CD4-positive, alpha-beta T cell treated with Interleukin-4 for 1 hour (primary cell): ENCODE measurements at places on chromosomes 6 and 20.
A peak's percentile ranks its signal among the peaks of the same experiment; 100 is the strongest.

DNA sequence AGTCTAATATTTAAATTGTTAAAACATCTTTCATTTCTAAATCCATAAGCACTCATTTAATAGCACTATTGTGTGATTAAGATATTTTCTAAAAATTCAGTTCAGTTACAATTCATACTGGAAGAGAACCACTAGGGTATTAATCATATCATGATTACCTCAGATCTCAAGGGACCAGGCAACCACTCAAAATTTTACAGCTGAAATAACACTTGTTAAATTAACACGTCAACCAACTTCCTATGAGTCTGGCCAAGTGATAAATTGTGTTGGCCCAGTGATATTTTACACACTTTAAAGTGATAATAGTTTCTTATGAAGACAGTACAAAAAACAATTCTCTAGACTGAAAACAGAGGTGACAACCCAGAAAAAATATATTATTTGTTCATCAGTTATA lies 869.0 kb upstream of the ADGRB3 start:
- DNase-seq: no peak

DNA sequence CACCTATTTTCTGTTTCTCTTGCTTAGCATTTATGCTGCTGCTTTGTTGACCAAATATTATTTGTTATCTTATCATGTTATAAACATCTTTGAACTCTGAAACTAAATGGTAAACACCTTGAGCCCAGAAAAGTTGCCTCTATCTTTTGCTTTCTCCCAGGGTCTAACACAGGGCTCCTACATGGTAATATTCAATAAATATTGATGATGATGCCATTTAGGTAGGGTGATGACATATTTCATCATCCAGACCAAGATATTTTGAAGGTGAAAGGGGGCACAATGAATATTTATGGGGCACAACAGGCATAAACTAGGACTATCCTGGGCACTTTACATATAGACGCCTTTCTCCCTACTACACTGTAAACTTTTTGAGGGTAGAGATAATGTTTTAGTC lies 11.6 kb upstream of the ENPP4 start:
- no peak for DNase-seq

DNA sequence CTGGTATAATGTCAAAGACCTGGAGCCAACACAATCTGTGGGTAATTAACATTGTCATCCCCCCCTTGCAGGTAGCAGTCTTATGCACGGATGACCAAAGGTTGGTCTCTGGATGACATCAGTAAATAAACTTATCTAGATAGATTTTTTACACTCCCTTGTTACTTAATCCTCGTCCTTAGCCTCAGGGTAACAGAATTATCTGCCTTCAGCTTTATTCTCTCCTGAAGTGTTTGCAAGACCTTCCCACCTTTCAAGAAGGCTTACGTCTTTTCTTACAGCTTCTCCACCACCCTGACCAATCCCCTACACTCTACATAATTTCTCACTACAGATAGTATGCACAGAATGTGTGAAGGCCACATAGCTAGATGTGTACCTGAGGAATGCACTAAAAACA lies 434.8 kb upstream of the HTR1E start:
- no peak for DNase-seq

GRCh38 chr6:28980852-28981430 lies 24.2 kb downstream of the ZNF311 start:
- DNase-seq: peak; percentile 61

DNA sequence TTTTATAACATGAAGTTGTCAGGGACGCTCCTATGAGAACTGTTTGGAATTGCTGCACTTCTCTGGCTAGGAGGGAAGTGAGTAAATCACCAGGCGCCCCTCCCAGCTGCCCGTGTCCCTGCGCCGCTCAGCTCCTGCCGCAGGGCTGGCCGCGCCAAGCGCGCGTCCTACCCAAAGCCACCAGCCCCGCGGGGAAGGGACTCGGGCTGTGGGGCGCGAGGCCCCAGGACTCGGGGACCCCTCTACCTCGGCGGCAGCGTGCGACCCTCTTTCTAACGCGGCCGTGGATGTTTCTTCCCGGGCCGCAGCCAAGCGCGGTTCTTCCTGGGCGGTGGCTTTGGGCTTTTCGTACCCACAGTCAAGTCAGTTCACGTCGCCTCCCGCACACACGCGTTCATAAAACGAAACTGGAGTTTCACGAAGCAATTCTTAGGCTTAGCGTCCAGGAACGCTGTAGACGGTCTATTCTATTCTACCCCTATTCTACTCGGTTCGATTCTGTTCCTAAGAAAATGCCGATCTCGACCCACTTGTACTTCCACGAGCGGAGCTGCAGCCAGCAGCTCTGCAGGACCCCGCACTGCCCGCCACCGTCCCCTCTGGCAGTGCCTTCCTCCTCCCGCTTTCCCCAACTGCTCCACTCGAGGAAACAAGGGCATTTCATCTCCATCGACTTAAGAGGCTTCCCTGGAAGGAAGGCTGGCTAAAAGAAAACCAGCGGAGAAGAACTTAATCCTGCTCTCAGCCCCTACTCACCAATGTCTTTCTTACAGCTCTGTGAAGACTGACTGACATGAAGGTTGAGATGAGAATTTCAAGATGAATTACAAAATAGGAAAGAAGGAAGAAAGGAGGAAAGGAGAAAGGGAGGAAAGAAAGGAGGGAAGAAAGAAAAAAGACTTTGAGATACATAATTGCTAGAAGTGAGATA lies 15.4 kb downstream of the FOXC1 start:
- DNase-seq: no peak

- no peak for DNase-seq
These were observed 147.0 kb upstream of the SAMD5 start for GRCh38 chr6:147361311-147361981.

GRCh38 chr6:156185113-156185512 lies 592.1 kb upstream of the ARID1B start:
- no peak for DNase-seq

- no peak for DNase-seq
These were observed 72.3 kb downstream of the QKI start for GRCh38 chr6:163486821-163487220.

DNA sequence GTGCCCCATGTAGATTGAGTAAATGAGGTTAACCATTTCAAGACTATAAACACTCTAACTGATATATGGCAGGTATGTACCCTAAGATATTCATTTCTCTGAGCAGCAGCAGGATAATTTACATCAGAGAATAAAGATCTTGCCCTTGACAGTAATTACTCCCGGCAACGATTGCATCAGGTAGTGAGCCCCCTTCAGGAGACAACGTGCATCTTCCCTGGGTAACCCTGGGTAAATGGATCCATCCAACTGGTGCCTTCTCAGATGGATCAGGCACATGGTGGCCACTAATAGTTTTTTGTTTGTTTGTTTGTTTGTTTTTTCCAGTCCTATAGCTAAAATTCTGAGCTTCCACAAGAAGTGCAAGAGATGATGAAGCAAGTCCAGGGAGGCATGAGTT lies 469.4 kb upstream of the SLC35B3 start:
- no peak for DNase-seq

- no peak for DNase-seq
These were observed 87.1 kb upstream of the NT5E start for GRCh38 chr6:85362652-85363310.

DNA sequence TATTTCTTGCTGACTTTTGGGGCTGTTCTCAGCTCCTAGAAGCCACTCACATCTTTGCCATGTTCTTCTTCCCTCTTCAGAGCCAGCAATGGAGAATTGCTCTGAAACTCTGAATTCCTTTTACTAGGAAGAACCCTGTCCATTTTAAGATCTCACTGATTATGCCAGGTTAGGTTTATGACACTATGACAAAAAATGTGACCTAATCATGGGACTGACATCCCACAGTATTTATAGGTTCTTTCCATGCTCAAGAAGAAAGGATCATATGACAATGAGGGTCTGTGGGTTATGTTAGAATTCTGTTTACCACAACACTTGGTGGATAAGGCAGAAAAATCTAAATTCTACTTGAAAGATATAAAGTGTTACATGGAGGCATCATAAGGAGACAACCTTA lies 263.3 kb upstream of the CITED2 start:
- DNase-seq: no peak

GRCh38 chr6:94217836-94218235 lies 798.5 kb upstream of the EPHA7 start:
- DNase-seq: no peak

DNA sequence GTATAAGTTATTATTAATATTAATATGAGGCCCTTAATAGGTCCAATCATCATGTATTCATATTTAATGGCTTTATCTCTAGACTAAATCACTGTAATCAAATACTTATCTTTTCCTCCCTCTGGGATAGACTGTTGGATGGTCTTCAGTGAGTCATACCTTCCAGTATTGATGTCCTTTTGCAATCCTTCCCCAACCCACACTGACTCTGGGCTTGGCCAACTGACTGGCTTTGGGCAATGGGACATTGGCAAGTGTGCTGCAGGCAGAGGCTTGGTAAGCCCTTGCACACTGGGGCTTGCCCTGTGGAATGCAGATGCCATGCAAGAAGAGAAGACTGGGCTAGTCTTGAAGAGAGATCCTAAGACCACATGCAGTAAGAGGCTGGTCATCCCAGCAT lies 136.6 kb downstream of the CCDC170 start:
- DNase-seq: no peak

DNA sequence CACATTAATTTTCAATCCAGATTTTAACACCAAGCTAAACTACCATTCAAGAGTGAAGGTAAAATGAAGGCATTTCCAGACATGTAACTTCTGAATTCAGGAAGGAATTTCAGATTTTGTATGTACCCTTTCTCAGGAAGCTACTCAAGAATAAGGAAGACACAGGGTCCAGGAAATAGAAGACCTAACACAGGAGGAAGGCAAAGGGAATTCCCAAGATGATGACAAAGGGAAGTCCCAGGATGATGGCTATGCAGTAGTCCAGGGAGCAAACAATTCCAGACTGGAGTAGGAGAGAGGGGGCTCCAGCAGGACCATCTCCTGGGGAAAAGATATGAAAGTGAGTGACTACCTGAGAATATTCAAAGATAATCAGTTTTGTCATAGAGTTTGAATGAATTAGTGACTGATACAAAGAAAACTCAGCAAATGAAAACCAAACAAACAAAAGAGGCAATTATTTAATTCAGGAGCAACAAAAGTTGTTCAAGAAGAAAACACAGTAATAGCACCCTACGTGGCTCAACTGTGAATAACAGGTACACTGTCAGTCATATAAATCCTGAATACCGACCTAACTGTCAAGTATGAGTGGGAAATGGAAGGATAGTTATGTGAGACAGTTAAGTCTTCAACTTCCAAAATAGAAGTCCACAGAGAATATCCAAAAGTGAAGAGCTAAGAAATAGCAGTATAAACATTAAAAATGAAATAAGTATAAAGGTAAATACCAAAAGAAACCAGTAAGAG lies 4.0 kb downstream of the RNF24 start:
- DNase-seq: no peak

- no peak for DNase-seq
These were observed 35.2 kb downstream of the SPATA2 start for GRCh38 chr20:49880177-49880576.

DNA sequence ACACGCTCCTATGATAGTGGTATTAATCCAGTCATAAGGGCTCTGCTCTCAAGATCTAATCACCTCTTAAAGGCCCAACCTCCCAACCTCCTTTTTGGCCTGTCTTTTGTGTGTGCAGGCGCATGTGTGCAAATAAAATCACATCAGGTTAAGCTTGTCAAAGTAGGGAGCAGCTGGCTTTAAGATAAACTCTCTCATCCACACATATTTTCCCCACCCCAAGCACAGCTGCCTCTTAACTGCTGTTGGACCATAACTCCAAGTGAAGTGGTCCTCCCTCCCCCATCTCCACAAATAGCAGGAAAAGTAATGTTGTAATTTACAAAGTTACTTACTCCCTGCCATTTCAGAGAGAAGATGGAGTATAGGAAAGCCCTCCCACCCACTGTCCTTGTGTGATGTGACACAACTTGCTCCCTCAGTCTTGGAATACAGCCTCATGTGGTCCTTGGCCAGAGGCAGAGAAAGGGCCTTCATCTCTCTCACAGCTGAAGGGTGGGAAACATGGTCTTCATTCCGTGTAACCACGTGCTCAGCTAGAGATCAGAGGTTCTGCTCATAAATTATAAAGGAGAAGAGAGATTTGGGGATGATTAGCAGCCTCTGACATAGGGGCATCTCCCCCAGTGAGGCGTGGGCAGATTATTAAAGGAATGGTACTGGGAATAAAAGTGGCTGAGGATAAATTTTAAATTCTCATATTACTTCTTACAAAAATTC lies 74.8 kb upstream of the TPD52L1 start:
- DNase-seq: no peak

DNA sequence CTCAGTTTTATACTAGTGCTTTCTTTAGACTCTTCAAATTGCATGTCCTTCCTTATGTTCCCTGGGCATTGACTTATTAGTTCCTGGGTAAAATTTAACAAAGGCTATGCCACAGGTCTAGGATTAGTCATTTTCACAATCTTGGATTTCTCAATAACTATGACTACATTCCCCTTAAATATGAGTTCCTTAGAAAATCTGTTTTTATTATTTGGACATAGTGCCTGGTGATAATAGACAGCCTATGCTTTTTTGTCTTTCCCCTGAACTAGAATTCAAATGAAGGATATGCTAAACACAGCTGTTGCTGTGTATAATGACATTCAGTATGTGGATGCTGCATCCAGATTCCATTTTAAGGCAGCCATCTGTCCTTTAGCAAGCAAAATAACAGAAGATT lies 1252.8 kb upstream of the GJE1 start:
- no peak for DNase-seq

DNA sequence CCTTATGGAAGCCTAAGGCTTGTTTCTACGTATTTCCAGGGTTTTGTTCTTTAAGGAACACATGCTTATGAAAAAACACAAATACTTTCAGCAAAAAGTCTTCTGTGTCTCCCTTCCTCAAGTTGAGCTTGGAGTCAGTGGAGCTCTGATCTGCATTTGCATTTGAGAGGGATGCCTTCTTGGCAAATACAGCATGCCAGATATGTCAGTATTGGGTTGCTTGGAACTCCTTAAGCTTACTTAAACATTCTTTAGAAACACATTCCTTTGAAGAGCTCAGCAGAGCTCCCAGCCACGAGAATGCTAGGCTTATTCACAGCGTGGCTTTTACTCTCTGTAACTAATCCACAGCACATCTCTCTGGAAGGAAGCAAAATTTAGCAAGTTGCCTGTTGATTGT lies 68.3 kb downstream of the ANKRD6 start:
- no peak for DNase-seq

GRCh38 chr6:77040568-77041195 lies 422.6 kb downstream of the HTR1B start:
- no peak for DNase-seq

DNA sequence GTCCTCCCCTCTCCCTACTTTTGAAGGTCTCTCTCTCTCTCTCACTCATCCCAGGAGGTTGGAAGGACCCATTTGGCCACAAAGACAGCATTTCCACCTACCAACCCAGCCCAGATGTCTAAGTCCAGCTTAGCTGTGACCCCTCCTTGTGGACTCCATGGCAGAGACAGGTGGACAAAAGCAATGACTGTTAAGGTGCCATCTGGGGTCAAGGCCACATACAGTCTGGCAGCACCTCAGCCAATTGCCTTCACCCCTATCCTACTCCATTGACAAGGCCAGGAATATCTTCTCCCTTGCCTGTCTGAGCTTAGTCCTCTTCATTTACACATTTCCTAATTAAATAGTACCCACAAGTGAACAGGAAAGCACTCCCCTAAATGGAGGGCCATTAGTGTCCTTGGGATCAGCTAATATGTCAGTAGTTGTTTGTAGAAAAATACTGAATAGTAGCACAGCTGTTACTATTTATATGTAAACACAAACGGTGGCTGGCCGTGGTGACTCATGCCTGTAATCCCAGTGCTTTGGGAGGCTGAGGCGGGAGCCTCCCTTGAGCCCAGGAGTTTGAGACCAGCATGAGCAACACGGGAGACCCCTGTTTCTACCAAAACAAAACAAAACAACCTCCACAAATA lies 28.8 kb downstream of the GCM1 start:
- DNase-seq: no peak

GRCh38 chr6:96542702-96543101 lies 20.2 kb upstream of the FHL5 start:
- DNase-seq: no peak
